ENCODE measurements at places on chromosomes 11 and 22. TPM values are rescaled to one million over a fixed set of nuclear protein-coding genes. Genes with fewer than 3 reads are reported as not detected.

NRXN2 gene
- total RNA-seq = 4.5 TPM

PAX6 gene
- total RNA-seq = 1.0 TPM

OR5AP2 gene
- total RNA-seq = not detected

FOLR3 gene
- 12.3 TPM for total RNA-seq

VWCE gene
- total RNA-seq = 0.82 TPM

MYO7A gene
- 2.5 TPM for total RNA-seq

SCGB1A1 gene
- total RNA-seq = not detected

EXPH5 gene
- total RNA-seq = 27.7 TPM

TRIM51 gene
- total RNA-seq = not detected

OR6A2 gene
- 0.83 TPM for total RNA-seq

FAT3 gene
- not detected for total RNA-seq

C22orf42 gene
- not detected for total RNA-seq

PARVA gene
- total RNA-seq = 57.7 TPM

DDX25 gene
- total RNA-seq = not detected

MYBPC3 gene
- not detected for total RNA-seq

OR8D4 gene
- total RNA-seq = 0.33 TPM

YPEL1 gene
- total RNA-seq = not detected

USP2 gene
- 2.7 TPM for total RNA-seq

OR4X1 gene
- total RNA-seq = not detected

ANO5 gene
- not detected for total RNA-seq

CACNA1I gene
- total RNA-seq = not detected

MUC6 gene
- total RNA-seq = not detected

MUC15 gene
- total RNA-seq = not detected

Measured in mammary epithelial cell (primary cell).